ENCODE measurements at places on chromosomes 2 and 18.
A peak's percentile ranks its signal among the peaks of the same experiment; 100 is the strongest.

DNA sequence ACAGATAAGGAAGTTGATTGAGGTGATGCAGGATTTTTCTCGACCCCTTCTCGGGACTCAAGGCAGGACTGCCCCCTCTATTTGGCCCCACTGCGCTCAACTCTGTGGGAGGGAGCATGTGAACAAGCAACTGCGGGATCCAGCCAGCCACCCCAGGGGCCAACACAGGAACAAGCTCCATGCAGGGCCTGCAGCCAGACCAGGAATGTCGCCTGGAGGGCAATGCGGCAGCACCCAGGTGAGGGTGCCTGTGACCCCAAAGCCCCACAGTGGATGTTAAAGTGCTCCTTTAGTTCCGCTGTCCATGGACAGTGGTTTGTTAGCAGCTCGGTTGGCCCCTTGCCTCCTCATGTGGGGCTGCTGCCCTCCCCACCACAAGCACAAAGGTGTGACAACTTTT lies 57.1 kb downstream of the HRH4 start:
- DNase-seq: no peak

DNA sequence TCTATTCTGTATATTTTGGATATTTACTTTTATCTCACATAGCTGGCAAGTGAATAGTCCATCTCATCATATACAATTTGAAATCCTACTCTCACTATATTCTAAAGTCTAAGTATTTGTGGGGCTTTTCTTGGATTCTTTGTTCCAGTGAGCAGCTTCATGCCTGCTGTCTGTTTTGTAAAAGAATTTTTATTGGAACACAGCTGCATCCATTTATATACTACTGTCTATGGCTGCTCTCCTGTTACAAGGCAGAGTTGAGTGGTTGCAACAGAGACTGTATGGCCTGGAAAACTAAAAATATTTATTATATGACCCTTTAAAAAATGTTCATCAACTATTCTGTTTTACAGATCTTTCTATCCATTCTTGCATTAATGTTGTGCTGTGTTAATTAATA lies 193.3 kb upstream of the KLHL14 start:
- DNase-seq: no peak

GRCh38 chr2:105879803-105880300 lies 135.1 kb downstream of the NCK2 start:
- no peak for DNase-seq

DNA sequence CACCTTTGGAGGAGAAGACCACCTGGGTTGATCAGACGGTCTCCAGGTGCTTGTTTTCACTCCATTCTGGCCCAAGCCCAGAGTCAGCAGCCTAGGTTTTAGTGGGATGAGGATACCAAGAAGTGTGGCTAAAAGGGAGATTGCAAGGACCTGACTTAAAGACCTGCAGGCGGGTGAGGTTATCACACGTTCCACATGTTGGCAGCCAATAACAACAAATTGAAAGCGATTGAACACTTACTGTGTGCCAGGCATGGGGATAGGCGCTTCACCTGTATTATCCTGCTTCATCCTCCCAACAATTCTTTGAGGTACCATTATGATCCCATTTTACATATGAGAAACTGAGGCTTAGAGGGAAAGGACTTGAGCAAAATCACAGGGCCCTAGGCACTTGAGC lies 5.0 kb downstream of the ARL4C start:
- DNase-seq: no peak

DNA sequence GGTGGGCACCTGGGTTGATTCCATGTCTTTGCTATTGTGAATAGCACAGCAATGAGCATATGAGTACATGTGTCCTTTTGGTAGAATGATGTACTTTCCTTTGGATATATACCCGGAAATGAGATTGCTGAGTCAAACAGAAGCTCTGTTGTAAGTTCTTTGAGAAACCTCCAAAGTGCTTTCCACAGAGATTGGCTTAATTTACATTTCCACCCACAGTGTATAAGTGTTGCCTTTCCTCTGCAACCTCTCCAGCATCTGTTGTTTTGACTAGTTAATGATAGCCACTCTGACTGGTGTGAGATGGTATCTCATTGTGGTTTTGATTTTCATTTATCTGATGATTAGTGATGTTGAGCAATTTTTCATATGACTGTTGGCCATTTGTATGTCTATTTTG lies 194.8 kb downstream of the ZNF804A start:
- no peak for DNase-seq

GRCh38 chr2:8976442-8977259 lies 26.8 kb downstream of the MBOAT2 start:
- no peak for DNase-seq

- DNase-seq: no peak
These were observed 1215.2 kb upstream of the TMEFF2 start for GRCh38 chr2:193409951-193410350.

- no peak for DNase-seq
These were observed 66.1 kb upstream of the CDCA7 start for GRCh38 chr2:173288561-173288960.

- DNase-seq: no peak
These were observed 117.8 kb downstream of the PTPRM start for GRCh38 chr18:7684966-7685365.

- peak; percentile 2 for DNase-seq
These were observed 945 bp downstream of the HAT1 start for GRCh38 chr2:171923206-171923605.

DNA sequence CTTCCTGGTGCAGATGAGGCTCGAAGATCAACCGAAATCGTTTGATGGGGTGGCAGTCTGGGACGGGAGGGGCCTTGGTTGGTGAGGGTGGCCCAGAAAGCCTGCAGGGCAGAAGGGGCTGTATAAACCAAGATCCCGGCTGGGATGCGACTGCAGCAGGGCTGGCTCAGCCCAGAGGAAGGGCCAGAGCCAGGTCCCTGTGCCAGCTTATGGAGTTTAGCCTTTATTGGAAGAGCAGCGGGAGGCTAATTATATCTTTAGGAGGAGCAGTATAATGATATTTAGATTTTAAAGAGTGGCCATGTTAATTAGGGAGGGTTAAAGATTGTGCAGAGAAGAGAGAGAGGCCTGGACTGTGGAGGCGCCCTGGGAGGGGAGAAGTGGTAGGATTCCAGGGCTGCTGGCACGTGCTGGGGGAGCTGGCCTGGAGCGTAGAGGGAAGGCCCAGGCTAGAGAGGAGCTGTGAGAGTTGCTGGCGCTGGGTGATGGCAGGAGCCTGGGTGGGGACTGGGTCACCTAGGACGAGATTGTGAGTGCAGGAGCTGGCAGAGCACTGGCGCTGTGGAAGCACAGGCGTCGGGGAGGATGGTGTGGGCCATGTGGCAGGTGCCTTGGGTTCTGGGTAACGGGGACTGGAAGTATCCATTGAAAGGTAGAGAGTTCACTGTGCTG lies 25.1 kb downstream of the TRAF3IP1 start:
- DNase-seq: no peak

- peak; percentile 64 for DNase-seq
These were observed 47.8 kb downstream of the CDCA7 start for GRCh38 chr2:173402405-173402974.

DNA sequence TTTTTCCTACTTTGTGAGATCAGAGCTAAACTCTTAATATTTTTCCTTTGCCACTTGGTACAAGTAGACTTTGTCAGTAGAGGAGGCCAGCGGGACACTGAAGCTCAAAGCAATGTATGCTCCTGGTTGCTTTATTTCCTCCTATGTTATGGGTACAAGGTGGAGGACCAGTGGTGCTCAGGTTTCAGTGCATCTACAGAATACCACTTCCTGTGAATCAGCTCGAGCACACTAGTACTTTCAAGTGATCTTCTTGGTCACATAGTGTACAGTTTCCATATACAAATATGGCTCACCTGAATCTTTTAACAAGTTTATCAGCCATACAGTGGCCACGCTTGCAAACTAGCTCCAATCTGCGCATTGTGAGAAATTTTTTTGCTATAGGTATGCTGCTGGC lies 1674.8 kb upstream of the TMEFF2 start:
- DNase-seq: no peak

GRCh38 chr2:95009412-95009811 lies 16.1 kb upstream of the MAL start:
- no peak for DNase-seq

GRCh38 chr2:20314562-20315501 lies 35.8 kb downstream of the PUM2 start:
- DNase-seq: no peak

GRCh38 chr2:234569776-234570430 lies 73.0 kb upstream of the ARL4C start:
- DNase-seq: no peak

DNA sequence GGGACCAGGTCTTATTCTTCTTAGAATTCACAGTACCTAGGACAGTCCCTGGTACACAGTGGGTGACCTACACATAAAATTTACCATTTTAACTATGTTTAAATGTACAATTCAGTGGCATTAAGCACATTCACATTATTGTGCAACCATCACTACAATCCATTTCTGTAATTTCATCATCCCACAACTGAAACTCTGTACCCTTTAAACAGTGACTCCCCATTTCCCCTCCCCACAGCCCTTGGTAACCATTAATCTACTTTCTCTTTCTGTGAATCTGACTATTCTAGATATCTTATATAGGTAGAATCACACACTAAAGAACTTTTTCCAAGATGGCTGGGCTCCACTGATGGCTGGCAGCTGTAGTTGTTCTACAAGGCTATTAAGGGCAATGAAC lies 41.6 kb downstream of the GFPT1 start:
- no peak for DNase-seq

DNA sequence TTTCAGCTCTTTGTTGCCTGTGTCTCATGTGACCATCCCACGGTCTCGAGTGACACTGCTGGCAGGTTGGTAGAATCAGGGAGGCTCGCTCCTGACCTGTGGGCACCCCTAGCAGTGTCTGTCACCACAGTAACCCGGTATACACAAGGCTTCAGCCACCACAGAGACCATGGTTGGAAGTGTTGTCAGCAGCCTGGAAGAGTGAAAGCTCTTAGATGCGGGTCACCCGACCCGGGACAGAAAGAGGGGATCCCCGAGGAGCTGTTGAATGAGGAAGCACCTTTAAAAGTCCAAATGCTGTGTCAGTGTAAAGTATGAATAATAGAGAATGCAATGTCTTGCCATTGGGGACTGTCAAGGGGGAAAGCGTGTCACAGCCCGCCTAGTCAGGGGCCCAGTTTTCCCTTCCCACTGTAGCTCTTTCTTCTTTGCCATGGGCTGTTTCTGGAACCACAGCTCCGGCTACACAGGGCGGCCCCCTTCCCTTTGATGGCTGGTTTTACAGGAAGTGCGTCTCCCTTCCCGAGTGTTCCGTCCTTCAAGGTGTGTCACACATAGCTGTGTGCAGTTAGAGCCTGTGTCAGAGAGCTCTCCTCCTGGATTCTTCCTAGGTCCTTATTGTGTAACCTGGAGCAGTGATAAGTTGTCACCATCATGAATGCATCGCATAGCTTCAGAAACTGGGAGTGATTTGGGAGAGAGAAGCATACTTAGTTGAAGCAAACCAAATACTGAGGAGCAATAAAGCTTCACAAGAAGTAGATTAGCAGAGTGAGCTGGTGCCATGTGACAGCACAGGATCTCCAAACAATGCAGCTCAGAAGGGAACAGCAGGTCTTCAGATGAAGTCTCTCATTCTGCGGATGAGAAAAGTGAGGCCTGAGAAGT lies 81.4 kb downstream of the MTCL1 start:
- DNase-seq: no peak

GRCh38 chr2:178927173-178927572 lies 120.0 kb upstream of the TTN start:
- DNase-seq: no peak

DNA sequence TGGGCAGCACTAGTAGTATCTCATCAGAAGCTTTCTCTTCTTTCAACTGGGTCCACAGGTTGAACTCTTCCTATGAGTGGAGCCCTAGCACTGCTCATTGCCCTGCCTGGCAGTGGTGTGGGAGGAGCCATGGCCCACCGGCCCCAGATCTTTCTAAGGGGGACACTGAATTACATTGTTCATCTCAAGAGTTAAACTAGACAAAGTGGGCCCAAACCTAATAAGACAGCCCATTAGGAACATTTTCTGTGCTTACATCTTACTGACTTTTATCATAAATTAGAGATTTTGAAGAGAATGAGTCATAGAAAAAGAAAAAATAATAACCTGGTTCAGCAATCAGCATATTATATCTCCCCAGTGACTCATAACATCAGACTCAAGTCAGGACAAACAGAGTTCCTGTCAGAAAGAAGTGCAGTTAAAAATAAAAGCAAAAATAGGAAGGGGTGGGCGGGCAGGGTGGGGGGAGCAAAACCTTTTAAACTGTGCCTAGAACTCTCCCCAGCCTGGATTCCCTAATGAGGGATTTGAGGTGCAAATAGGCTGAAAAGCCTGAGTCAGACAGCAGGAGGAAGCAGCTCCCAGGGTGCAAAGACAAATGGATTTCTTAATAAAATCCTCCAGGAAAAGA lies 161.6 kb upstream of the TRIB2 start:
- no peak for DNase-seq
